ENCODE measurements at places on chromosomes 3 and 15.

- no peak for DNase-seq
Observed at GRCh38 chr3:33317963-33318709, 40.9 kb downstream of the FBXL2 start.

GRCh38 chr3:114721864-114722263 lies 425.2 kb downstream of the ZBTB20 start:
- DNase-seq: no peak

GRCh38 chr3:146187334-146187950 lies 26.5 kb upstream of the PLOD2 start:
- no peak for DNase-seq

GRCh38 chr3:52023860-52024764 lies 28.4 kb upstream of the RPL29 start:
- no peak for DNase-seq

- no peak for DNase-seq
Observed at GRCh38 chr3:133089906-133090485, 51.8 kb downstream of the TMEM108 start.

GRCh38 chr3:139514741-139515140 lies 24.8 kb downstream of the RBP1 start:
- DNase-seq: no peak

DNA sequence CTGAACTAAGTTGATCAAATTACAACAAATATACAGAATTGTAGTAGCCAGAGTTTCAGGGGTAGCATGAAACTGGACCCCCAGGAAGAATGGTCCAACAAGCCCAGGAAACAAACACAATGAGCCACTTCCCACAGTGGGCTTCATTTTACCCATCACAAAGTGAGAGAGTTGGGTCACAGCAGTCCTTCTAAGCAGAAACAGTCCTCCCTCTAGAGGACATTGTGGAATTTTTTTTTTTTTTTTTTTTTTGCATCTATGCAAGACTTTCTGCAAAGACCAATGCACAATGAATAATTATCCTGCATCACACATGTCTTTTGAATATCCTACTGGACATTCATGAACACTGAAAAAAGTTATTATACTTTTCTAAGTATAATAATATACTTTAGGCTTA lies 73.8 kb upstream of the ATP13A5 start:
- no peak for DNase-seq

DNA sequence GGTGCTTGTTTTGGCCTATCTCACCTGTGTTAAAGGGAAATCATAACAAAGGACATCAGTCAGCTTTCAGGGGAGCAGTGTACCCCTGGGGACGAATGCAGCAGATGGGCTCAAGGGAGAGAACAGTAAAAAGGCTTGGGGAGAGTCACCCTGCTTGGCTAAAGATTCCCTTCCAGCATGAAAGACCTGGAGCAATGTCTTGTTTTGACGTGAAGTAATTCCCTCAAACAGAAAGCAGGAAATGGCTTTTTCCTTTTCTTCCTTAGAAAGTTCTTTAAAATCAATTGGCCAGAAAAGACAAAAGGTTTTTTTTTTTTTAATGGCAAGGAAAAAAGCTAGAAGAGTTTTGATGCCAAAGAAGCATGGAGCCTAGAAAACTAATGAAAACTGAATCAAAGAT lies 56.5 kb upstream of the PARL start:
- no peak for DNase-seq

- DNase-seq: peak; percentile 16
Observed at GRCh38 chr15:33148129-33148751, 46.3 kb downstream of the FMN1 start.

DNA sequence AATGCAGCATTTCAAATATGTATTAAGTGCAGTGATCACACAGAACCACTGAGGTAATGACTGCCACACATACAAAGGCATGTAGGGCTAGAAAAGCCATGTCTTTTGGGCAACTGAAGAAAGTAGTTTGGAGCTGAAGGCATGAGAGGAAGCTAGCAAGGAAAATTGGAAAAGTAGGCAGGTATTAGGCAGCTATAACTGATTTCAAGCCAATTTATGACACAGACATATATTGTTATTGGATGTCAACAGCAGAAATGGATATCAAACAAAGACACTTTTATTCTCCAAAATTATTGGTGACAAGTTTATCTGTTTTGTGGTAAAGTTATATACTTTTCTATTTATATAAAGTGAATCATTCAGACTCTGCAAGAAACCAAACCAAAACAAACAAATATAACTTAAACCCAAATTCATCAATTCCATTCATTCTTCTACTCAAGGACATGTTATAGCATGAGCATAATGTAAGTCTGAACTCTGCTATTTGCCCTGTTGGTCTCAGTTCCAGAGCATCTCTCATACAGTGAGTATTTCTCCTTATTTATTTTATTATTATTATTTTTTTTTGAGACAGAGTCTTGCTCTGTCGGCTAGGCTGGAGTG lies 307.4 kb upstream of the COL8A1 start:
- DNase-seq: no peak

- DNase-seq: no peak
Observed at GRCh38 chr3:128226186-128226725, 73.0 kb downstream of the EEFSEC start.

DNA sequence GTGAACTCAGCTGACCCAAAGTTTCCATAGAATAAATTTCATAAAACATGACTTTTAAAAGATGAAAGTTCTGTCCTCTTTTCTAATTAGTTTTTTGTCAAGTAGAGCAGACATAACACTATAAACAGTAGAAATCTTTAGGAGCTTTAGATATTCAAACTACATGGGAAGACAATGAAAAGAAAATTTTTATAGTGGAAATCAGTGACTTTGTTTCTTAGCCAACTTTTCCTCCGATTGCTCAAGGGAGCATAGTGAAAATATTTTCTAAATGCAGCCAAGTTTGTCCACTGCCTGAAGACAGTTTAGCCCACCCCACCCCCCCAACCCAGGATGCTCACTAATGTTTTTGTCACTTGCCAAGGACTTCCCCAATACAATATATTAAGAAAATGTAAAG lies 114.9 kb downstream of the PLD1 start:
- DNase-seq: no peak

DNA sequence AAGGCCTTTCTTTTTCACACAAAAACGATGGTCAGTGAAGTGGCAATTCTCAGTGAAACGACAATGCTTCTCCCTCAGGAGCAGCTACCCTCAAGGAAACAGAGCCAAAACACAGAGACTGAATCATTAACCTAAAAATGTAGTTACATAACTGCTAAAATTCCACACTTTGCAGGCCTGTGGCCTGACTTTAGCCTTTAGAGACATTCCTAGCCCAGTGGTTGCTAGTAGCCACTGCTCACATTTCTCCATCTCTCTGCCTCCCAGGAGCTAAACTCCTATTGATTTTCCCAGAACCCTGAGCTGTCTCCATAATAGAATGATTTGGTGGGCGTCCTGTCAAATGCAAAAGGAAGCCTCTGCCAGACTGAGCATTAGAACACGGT lies 630.1 kb upstream of the KCNMB2 start:
- DNase-seq: no peak

DNA sequence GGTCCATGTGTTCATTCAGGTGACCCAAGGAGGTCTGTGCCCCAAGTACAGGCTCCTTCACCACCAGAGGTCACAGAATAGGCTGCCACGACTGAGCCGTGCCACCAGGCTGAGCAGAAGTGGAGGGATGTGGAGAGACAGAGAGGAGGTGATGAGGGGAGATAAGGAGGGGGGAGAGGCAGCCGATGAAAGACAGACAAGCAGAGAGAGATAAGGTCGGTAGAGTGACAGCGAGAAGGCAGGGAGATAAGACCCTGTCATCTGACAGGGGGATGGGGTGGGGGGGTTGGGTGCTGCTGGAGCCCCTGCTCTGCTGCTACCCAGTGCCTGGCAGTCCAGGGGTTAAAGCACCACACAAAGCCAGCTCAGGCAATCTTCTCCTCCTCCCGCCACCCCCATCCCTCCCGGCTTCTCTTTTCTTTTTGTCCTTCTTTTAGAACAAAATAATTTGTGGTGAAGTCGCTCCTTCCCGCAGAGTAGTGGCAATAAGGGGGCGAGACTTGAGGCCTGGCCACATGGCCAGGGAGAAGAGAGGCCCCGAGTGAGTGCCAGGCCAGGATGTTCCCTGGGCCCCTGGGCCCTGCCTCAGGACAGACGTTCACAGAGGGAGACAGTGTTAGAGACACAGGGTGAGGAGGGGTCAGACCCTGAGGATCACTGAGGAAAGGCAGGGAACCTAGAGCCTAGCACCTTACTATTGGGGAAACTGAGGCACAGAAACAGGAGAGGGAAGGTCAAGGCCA lies 67.9 kb downstream of the CACNA2D2 start:
- no peak for DNase-seq

DNA sequence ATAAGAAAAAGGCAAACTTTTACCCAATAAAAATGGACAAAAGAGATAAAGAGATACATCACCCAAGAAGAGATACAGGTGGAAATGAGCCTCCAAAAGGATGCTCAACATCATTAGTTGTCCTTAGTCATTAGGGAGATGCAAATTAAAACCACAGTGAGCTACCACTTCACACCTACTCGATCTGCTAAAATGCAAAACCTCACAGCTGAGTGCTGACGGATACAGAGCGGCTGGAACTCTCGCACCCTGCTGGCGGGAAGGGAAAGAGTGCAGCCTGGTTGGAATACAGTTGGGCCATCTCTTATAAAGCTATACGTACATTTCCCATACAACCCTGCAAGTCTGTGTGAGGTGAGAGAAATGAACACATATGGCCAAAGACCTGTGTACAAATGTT lies 78.5 kb upstream of the PRR20G start:
- no peak for DNase-seq

GRCh38 chr15:60795889-60796288 lies 316.9 kb upstream of the ICE2 start:
- no peak for DNase-seq

- no peak for DNase-seq
Observed at GRCh38 chr3:176359211-176359610, 838.1 kb downstream of the TBL1XR1 start.

GRCh38 chr15:75182187-75183131 lies 19.2 kb upstream of the C15orf39 start:
- DNase-seq: no peak

DNA sequence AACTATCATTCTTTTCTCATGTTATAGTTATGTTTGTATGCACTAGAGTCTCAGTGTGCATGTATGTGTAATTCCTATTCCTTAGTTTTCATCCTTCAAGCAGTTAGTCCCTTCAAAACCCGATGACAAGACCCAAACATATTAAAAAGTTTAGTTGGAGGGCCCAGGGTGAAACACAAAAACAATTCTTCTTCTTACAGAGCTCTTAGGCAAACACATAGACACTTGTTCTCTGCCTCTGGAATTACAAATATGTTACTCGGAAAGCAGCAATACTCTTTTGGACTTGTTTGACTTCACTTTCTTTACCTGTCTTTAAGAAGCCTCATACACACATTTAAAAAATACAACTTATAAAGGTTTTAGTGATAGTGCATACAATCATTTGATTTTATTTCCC lies 763 bp upstream of the CNTN6 start:
- no peak for DNase-seq

GRCh38 chr3:37990527-37990926 lies at the start of gene VILL:
TSS of gene VILL (plus strand) at chr3:37990786. CDS start at chr3:37993673, 2,887 bp downstream.
- DNase-seq: no peak
